ENCODE measurements at places on chromosomes 12 and 14.

DNA sequence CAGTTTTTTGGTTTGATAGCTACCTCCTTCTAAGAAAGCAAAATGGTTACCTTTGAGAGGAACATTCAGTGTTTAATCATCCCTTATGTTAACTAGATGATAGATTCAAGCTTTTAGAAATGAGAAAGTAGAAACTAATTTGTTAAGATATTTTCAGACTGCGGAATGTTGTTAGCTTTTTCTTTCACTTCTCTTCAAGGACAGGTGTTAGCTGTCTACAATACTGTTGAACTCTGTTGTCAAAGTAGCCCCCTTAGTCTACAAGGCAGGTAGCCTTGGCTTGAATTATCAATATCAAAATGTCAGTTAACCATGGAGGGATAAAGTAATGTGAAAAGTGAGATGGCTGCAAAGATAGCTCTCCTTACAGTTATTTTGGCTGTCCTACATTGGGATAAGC is 14.8 kb downstream of the MAPK1IP1L start:
- no peak for DNase-seq

- peak; percentile 87 for DNase-seq
These were observed 8.4 kb downstream of the OR6S1 start for GRCh38 chr14:20632831-20633691.

- DNase-seq: no peak
These were observed 627.4 kb downstream of the DIO2 start for GRCh38 chr14:79583738-79584408.

DNA sequence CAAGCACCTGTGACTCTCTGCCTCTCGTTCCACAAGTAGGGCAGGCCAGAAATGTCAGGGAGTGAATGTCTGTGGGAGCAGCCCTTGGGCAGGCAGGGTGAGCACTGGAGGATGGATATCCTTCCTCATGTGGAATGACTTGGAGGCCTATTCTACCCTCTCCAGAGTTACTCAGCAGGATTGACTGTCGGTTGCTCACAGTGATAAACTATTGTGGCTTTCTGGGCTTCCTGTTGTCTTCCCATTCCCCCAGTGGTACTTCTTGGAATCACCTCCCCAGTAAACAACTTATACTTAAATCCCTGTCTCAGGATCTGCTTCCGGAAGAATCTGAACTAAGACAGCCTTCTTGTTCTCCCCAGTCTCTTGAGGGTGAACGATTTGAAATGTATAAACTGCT is 79.6 kb upstream of the MANSC4 start:
- no peak for DNase-seq

GRCh38 chr14:58571769-58572472 is 65.8 kb upstream of the DACT1 start:
- DNase-seq: peak; percentile 45

DNA sequence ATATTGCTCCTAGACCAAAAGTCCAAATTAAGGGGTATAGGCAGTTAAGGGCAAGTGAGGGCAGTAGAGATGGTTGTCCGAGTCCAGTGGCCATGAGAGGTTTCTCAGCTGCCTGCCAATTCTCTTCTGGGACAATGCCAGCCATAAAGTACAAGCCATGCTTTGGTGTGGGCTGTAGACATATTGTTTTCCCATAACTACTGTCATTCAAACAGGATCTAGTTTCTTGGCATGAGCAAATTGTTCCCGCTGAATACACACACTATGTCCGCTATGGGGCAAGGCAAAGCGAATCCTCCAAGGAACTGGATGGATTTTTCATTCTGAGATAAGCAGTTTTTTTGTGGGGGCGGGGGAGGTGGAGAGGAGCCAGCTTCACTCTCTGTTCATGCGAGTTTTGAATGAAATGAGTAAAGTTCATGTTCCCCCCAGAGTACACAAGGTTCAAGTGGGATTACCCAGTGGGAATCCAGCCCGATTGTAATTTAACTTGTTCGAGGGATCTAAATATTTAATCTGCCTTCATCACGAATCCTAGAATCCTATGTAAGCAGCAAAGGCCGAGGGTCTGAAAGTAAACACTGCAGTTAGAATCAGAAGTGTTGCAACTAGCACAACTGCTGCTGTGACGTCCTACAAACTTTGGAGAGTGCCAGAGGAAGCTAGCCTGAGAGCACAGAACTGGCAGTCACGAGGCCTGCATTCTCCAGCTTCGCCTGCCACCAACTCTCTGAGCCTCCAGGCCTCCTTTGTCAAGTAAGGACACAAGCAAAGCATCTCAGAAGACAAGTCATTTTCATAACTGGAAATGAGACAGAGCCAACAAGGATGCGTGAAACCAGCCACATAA is 137.0 kb downstream of the CRADD start:
- DNase-seq: peak; percentile 61

DNA sequence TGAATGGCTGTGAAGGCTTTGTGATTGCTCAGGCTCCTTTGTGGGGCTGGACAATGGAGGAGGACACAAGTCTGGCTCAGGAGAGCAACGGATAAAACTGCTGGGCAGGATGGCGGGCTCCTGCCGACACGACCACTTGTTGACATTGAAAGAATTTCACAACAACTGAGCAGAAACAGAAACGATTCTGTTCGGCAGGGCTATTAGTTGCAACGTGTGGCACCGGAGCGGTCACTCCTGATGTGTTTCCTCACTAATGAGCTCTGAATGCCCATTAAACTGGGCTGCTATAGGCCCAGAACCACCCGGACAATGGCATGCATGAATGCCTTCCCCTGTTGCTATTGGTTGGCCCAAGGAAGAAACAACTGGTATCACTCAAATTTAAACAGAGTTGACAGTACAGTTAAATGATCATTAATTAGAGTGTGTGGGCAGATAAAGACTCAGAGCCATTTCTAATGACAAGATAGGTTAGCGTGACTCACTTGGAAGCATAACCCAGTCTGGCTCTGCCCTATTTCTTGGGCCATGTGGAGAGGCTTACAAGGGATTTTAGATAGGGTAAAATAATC is 142.9 kb downstream of the ASCL1 start:
- DNase-seq: peak; percentile 95

DNA sequence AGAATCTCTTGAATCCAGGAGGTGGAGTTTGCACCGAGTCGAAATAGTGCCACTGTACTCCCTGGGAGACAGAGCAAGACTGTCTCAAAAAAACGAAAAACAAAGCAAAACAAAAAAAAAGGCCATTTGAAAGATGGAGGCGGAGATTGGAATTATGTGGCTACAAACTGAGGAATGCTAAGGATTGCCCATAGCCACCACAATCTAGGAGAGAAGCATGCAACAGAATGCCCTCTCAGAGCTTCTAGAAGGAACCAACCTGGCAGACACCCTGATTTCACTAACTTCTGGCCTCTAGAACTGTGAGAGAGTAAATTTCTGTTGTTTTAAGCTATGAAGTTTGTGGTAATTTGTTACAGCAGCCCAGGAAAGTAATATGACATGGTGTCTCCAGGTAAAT is 50.1 kb upstream of the LIMA1 start:
- DNase-seq: no peak

DNA sequence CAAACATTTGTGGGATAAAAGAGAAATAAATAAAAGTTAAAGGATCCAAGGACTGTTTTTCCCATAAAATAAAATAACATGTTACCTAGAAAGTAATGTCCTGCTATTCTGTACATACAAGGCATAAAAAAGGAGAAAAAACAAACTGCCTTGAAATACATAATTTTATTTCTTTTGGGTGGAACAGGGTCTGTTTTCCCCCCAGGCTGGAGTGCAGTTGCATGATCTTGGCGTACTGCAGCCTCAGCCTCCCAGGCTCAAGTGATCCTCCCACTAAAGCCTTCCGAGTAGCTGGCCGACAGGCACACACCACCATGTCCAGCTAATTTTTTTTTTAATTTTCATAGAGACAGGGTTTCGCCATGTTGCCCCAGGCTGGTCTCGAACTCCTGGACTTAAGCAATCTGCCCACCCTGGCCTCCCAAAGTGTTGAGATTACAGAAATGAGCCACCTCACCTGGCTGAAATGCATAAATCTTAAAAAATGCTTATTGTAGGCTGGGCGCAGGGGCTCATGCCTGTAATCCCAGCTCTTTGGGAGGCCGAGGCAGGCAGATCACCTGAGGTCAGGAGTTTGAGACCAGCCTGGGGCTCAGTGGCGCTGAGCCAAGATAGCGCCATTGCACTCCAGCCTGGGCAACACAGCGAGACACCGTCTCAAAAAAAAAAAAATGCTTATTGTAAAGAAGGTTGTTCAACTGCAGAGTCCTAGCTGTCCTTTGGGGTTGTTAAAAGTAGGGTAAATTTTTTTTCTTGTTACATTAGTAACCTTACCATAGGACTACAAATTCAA is 4.1 kb upstream of the TUBA1C start:
- no peak for DNase-seq

GRCh38 chr12:110269622-110270124 is 11.4 kb upstream of the ATP2A2 start:
- peak; percentile 24 for DNase-seq

DNA sequence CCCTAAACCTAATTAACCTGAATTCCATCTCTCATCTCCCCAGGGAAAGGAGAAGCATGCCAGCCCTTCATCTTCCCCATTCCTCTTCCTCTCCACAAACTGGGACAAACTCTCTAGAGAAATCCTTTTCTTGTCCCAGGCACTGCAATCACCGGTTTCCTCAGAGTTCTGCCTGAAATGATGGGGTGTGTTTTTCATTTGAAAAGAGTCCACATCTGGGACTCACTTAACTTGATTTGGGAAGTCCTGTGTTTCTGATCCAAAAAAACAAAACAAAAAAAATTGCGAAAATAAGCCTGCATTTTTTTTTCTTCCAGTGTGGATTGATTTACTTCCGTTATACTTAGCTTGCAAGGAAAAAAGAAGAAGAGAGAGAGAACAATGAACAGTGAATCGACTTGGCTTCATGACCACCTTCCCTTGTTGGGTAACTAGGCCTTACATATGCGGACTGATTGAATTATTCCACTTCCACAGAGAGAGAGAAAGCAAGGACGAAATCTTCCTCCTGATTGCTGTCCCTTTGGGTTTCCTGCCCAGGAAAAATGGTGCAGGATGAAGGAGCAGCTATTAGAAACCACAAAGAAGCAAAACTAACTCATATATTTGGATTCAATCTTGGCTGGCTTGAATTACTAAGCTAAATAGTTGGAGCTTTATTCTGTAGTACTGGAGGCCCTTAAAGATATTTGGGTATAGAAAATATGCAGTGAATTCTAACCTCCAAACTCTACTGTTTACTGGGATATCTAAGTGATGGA is 506.2 kb upstream of the TBX3 start:
- DNase-seq: peak; percentile 66

DNA sequence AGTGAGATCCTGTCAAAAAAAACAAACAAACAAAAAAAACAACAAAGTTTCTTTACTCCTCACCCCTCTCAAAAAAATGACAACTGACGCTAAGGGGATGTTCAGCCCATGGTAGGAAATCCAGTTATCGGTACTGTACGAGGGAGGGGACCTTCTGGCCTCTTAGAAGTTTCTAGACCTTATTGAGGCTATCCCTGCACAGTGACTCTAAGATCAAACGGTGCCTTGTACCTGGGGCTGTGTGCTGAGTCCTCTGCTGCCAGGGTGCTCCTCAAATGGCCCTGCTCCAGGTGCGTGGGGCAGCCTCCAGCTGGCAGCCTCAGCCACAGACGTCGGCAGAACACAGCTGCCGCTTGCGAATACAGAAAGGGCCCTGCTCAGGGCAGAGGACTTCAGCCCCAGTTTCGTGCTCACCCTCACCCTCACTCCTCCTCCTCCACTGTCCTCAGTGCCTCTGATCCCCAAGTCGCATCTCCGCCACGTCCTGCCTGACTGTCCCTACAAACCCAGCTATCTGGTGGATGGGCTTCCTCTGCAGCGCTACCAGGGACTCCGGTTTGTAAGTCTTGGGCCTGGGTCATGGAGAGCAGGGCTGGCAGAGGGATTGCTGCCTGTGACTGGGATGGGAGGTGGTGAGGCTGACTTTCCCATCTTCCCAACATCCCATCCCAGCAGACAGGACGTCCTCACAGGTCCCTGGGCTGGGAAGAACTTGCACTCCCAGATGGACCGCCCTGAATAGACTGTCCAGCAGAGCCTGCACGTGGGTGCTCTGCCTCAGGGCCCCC is 90.9 kb downstream of the B4GALNT3 start:
- no peak for DNase-seq

DNA sequence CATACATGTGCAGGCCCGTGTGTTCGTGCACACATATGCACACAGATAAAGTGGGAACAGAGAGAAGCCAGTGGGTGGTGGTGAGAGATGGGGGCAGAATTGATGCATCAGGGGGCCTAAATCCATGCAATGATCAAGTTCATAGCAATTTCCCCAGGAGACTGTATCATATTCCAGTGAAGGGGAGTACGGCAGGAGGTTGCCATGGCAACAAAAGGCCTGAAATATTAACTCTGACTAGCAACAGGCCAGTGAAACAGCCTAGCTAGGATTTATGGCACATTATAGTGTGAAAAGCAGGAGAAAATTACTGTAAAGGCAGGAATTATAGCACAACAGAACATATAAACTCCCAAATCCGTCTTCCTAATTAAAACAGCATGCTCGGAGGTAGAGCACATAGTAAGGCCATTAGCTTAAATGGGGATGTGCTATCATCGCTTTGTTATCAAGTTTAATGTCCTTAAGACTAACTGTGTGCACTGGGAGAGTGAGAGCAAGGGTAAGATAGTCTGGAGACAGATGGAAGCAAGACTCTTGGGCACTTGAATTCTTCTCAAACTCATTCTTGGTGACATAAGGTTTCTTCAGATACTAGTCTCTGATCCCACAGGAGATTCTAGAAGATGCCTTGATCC is 806.3 kb downstream of the DIO2 start:
- DNase-seq: peak; percentile 74

DNA sequence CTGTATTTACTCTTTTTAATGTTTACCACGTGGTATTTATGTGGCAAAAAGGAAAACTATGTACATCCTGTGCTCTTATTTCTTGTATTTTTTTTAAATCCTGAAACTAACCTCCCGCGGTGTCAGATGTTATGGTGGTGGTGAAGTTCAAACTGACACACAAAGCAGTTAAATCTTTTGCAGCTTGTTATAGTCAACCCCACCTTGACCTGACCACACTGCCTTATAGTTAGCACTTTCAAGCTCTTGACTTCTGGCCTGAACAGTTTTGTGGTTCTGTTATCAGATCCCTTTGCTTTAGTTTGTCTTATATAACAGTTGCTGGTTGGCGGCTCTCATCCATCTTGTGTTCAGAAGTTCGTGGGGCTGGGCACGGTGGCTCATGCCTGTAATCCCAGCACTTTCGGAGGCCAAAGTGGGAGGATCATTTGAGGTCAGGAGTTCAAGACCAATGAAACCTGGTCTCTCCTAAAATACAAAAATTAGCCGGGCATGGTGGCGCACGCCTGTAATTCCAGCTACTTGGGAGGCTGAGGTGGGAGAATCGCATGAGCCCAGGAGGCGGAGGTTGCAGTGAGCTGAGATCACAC is 2.1 kb downstream of the UNG start:
- DNase-seq: no peak

- peak; percentile 92 for DNase-seq
These were observed 78.7 kb downstream of the PPM1A start for GRCh38 chr14:60327447-60328331.

DNA sequence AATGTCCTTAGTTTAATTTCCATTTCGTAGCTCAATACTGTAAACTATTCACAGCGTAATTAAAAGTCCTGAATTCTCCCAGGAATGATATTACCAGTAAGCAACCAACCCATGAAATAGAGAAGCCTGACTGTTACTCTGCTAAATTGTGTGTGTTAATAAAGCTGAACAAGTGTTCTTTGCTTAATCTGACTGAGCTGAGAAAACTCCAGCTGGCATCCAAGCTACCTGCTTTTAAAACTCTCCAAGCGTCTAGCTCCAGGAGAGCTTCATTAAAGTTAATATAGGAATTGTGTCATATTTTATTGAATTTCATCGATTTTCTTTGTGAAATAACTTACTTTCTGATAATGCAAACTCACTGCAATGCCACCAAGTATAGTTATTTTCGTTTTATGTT is 524.4 kb downstream of the SLC16A7 start:
- DNase-seq: no peak

All from eye (tissue), 1 donor.